ENCODE measurements at places on chromosomes 7 and 10.
A peak's percentile ranks its signal among the peaks of the same experiment; 100 is the strongest.

DNA sequence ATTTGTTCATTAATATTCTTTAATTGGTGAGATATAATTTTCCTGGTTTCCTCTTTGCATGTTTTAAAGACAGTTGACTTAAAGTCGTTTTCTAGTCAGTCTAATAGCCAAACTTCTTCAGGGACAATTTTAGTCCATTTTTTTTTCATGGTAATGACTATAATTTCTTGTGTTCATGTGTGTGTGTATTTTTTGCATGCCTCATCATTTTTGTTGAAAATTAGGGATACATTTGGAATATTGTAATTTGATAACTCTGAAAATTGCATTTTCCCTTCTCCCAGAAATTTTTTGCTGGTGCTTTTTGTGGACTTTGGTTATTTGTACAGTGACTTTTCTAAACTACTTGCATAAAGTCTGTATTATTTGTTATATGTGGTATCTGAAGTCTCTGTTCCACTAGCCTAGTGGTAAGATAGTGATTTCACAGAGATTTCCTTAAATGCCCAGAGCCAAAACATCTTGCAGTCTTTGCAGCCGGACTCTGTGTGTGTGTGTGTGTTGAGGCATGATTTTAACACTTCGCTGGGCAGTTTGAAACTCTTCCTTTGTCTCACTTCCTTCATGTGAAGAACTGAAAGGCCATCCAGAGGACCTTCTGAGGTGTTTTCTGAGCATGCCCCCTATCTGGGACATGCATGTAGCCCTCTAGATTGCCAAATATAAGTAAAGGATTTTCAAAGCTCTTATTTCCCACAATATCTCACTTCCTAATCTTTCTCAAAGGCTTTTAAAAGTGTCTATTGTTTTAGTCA lies 40.9 kb upstream of the ZNF365 start:
- no peak for DNase-seq

DNA sequence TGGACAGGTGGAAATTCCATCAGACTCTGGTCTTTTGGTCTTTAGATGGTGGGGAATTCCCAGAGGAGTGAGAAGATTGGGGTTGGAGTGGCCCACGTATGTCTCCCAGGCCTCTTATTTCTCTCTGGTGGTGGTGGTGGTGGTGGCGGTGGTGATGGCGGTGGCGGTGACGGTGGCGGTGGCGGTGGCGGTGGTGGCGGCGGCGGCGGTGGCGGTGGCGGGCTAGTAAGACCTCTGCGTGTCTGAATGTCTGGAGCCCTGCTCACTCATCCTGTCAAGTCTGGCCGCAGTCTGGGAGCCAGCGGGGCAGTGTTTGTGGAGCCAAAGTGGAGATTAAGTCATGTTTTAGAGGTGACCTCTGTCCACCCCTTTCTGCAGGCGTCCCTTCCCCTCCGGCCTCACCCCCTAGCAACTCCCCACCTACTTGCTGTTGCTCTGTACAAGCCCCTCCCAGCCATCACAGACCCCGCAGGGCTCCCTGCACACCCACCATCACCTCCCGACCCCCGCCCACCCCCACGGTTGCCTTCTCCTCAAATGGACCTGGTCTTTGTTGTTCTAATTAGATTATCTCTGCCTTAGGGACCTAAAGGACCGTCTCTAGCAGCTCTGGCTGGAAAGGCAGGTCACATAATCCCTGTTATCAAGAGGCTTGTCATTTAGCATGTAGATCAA lies 165.0 kb upstream of the TBX20 start:
- DNase-seq: no peak

- no peak for DNase-seq
These were observed 218.9 kb downstream of the DOCK4 start for GRCh38 chr7:111987115-111987826.

GRCh38 chr10:124149189-124150042 lies 56.0 kb upstream of the CHST15 start:
- DNase-seq: no peak

DNA sequence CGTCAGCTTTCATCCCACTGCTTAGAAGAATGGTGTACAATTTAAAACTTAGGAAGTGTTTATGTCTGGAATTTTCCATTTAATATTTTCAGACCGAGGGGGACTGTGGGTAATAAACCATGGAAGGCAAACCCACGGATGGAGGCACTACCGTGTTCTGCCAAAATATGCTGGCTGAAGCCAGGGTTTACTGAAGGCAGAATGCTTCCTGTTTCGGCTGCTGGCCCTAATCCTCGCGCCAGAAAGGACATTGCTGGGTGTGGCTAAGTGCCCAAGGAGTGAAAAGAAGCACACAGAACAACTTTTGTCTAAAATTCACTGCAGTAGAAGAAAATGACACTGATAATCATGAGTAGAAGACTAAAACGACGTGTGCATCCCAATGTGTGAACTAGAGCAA lies 32.3 kb downstream of the PITRM1 start:
- DNase-seq: no peak

GRCh38 chr7:26097837-26098668 lies 53.9 kb upstream of the NFE2L3 start:
- no peak for DNase-seq

GRCh38 chr10:60798031-60798430 lies 19.8 kb downstream of the CDK1 start:
- no peak for DNase-seq

- DNase-seq: no peak
These were observed 64.1 kb upstream of the MPP7 start for GRCh38 chr10:28366994-28367393.

DNA sequence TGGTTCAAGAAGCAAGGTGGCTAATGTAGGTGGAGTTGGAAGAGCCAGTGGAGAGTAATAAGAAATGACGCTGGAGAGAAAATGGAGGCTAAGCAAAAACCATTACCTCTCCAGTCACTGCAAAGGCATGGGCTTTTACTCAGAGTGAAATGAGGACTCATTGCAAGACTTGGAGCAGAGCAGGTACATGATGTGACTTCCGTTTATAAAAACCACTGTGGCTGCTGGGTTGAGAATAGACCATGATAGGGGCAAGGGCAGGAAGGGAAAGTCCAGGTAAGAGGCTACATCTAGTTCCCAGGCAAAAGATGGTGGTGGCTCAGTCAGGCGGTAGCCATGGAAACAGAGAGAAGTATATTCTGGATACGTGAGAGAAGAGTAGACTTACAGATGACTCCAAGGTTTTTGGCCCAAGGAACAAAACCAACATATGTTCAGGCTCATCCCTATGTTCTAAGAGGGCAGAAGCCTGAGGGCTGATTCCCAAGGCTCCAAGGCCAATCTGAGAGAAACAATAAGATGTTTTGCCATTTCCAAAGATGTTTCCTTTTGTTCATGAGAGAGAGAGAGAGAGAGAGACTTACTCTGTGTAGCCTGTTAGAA lies 21.5 kb upstream of the PDE1C start:
- DNase-seq: no peak

DNA sequence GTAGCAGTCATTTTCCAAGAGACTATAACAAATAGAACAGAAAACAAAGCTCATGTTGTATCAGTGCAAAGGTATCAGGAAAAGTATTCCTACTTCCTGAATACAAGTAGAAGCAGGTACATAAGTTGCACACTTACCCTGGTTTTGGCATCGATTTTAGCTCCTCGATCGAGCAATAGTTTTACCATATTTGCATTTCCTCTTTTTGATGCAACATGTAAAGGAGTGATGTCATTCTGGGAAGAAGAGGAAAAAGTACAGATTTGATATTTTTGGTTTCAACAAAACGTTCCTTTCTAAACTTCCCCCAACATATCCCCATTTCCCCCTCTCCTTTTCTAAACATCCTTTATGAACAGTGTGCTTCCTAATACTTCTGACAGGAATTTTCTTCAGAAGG lies 155.1 kb downstream of the ANK3 start:
- DNase-seq: no peak

DNA sequence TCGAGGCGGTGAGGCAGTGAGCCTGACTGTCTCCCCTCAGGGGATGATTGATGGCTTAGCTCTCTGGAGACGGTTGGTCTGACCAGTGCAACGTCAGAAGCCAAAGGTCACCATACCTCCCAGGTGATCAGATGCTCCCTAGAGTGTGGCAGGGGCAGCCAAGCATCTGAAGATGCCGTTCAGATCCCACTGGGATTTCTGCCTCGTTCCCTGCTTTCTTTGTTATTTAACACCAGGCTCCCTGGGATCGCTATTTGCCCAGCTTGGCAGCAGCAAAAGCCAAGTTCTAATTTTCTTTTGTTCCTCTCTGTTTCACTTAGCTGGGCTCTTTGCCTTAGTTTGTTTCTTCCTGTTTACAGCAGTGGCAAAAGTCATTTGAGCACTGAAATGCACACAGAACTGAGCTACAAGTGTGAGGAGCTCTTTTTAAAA lies 53.5 kb upstream of the SVIL start:
- DNase-seq: no peak

DNA sequence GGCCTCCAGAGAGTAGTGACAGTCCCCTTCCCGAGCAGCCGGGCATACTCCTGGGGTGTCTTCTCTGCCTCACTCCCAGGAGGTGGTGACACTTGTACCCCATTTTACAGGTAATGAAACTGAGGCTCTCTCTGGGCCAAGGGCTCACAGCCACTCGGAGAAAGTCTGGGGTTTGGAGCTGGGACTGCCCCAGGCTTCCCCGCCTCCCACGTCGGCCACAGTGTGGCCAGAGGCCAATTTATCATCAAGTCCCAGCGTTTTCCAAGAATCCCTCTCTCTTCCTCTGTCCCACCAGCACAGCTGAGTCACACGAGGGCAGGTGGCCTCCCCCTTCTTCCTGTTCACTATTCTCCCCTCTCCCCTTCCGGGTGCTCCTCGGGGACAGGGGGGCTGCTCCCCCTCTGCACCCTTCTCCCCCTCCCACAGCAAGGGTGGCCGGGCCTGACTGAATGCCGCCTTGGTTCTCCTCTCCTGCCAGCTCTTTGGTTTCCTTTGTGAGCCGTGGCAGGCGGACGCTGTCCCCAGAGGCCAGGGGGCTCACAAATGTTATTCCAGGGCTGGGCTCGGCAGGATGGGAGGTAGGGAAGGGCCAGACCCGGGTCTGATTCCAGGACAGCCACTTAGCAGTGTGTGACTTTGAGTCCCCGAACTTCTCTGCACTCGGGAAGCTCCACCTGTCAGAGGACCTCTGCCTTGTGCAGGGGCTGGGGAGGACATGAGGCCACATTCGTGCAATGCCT lies 17.7 kb downstream of the CLIP2 start:
- no peak for DNase-seq

DNA sequence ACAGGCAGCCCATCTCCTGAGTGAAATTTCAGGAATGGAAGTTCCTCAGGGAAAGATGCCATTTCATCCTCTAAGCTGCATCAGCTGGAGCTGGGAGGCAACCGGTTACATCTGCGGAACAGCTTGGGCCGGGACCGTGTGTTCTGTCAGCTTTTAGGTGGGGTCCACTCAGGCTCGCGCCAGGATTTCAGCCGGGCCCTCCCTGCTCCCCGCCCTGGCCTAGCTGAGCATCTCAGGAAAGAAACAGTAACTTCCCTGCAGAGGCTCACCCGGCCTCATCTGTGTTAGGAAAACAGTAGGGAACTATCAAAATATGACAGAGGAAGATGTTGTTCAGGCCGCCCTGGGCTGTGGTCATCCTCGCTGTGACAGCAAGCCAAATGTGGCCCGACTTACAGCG lies 110.4 kb downstream of the TRIL start:
- no peak for DNase-seq

- DNase-seq: no peak
These were observed 17.4 kb upstream of the CCL26 start for GRCh38 chr7:75789361-75789924.

GRCh38 chr7:54781134-54781920 lies 22.3 kb upstream of the SEC61G start:
- DNase-seq: no peak

- no peak for DNase-seq
These were observed 119.8 kb downstream of the EGFR start for GRCh38 chr7:55138663-55139062.

DNA sequence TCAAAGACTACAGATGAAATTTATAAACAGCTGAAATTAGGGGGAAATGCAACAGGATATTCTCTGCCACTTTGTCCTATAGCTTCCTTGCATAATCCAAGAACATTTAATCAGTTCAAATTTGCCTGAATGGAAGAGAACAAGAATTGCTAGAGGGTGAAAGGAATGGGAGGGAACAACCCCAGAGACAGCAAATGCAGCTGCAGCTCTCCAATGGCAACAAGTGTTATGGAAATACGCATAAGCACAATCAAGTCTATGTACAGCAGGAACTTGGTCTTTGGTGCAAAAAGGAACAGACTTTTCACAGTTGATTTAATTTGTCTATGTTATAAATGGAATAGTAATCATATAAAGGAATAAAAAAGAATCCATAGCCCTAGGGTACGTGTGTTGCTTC lies 269.0 kb upstream of the ETV1 start:
- DNase-seq: no peak

DNA sequence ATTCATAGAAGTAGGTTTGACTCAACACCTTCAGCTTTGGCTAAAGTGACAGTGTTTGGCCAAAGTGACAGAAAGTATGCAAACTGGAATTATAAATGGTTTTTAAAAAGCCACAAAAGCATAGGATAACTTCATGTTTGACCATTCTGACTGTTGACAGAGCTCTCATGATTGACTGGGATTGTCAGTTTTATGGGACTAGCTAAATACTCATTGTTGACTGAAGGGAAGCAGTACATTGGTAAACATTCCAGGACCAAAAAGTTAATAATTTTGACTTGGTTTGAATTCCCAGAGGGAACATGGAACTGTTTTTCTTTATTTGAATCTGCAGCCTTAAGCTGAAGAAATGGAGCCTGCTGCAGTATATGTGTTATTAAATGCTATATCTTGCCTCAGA lies 84.6 kb upstream of the STEAP4 start:
- no peak for DNase-seq

GRCh38 chr10:12726971-12727831 lies 274.3 kb downstream of the CCDC3 start:
- no peak for DNase-seq

GRCh38 chr7:84800846-84801245 lies 386.0 kb downstream of the SEMA3D start:
- no peak for DNase-seq

DNA sequence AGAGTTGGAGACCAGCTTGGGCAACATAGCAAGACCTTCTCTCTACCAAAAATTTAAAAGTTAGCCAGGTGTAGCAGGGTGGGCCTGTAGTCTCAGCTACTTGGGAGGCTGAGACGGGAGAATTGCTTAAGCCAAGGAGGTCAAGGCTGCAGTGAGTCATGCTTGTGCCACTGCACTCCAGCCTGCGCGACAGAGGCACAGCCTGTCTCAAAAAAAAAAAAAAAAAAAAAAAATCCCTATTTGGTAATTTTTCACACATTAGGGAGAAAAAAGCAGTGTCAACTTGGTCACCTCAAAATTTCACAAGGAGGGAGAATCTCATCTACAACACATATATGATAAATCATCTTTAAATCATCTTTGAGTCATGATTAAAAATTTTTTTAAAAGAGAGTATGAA lies 6.4 kb upstream of the ZNF398 start:
- DNase-seq: no peak

GRCh38 chr10:98349508-98349922 lies 65.5 kb downstream of the PYROXD2 start:
- peak; percentile 72 for DNase-seq

Measured in HS-27A (cell line).